ENCODE measurements at places on chromosomes 16 and 17.

GRCh38 chr17:4739122-4740024, at the start of the genes CXCL16 and ZMYND15:
Gene CXCL16 (minus strand): TSS chr17:4739928. CDS start chr17:4739339, 589 bp downstream.
Gene ZMYND15 (plus strand): TSS chr17:4739833. CDS start chr17:4740549, 716 bp downstream.
- DNase-seq = peak; percentile 66

DNA sequence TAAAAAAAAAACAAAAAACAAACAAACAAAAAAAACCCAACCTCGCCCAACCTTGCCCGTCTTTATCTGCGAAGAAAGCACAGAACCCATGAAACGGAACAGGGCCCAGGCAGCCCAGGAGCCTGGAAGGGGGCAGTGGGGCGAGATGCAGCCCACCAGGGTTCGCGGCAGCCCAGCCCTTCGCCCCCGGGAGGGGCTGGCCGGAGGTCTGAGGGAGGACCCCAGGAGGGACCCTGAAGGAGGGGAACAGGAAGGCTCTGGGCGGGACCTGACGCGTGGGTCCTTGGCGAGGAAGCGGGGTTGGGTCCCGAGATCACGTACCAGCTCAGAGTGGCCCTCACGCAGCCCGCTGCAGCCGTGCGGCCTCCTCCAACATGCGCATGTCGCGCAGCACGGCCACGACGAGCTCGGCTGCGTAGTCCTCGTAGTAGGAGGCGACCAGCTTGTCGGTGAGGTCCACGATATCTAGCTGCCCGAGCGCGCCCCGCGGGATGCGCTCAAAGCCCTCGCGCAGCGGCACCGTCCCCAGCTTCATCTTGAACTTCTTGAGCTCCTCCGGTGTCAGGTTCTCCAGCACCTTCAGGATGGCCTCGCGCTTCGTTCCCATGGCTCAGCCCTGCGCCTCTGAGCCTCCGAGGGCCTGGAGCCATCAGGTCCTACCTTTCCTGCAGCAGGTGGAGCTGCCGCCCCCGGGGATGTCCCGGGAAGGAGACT, at the start of gene PYDC1:
Gene PYDC1, minus strand, starts transcription at position 714 of the 714 bp plus-strand sequence. Its CDS starts 107 bp downstream, at position 607.
- DNase-seq = no peak

DNA sequence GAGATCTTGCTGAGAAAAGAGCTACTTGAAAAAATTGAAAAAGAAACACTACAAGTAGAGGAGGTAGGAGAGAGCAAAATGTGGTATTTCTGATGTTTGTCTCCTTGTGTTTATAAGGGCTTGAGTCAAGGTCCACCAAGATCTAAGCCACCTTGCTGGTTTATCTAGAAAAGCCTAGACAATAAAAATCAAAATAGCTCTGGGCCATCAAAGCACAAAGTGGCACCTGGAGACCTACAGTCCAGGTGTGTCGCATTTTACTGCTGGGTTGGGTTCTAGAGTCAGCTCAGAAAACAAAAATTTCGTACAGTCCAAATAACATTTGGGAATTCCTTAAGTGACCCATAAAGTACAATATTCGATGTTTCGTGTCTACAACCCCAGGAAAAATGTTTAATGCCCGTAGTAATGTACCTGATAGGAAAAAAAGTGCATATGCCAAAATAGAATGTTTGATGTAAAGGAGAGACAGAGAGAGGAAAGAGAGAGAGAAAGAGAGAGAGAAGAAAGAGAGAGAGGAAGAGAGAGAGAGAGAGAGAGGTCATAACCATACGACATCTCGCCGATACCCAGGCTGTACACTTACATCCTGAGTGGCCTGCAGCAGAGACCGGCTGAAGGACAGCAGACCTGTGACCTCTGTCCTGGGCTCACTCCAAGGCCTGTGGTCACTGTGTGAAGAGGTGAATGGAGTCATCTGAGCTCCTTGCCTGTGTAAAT, 27.1 kb downstream of the PRSS54 start:
- no peak for DNase-seq

- DNase-seq = no peak
Observed at GRCh38 chr16:1107141-1107540, 11.1 kb upstream of the C1QTNF8 start.

GRCh38 chr16:79045191-79045590, 555.3 kb downstream of the MAF start:
- no peak for DNase-seq

Measured in GM06990 (cell line).